ENCODE measurements at places on chromosomes 3 and 15. TPM values are rescaled to one million over a fixed set of nuclear protein-coding genes. Genes with fewer than 3 reads are reported as not detected.

DNA sequence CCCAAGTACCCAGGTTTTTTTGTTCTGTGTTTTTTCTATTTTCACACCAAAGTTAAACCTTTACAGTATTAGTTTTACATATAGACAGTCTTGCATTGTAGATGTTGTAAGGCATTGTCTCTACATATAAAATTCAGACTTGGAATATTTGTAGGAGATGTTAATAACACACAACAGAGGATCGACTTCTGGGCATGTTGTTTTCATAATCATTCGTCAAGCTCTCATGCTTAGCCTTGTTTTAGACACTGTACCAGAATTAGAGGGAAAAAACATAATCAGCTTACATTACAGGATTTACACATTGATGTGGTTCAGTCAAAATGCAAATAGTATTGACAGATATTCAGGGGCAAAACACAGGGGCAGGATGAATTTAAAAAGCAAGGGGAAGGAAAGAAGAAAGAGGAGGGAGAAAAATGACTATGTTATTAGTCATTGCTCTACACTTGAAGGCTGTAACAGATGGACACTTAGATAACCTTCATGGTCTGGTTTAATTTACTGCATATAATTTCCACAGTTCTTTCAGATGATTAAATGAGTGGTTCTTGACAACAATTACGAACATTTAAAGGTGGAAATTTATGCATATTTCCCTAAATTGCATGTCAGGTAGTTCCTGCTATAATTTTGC lies 7.5 kb downstream of the CMSS1 start:
- DNase-seq, result no peak

DNA sequence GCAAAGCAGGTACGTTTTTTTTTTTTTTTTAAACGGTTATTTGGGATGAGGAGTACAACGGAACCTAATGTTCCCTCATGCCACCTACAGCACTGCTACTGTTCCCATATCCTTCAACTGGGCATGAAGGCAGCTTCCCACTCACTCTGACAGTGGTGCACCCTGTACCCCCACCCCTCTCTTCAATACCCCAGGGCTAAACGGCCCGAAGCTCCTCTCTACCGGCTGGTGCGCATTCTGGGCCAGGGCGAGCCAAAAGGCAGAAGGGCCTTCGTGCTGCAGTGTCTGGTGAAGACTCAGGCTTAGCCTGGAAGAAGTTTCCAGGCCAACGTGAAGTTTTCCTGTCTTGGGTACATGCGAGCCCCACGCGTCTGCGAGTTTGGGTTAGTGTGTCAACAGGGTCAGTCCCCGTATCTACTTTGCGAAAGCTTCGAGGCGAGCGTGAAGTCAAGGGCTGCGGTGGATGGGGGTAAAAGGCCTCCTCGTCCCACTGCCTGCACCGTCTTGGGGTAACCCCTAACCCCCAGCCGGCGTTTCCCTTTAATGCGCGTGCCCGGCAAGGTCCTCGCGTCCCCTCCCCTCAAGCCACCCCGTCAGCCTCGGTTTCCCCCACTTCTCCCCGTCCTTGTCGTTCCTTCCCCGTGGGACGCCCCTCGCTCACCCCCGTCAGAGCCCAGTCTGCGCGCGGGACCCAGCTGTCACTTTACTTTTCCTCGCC lies 765 bp upstream of the UBE2E2 start:
- DNase-seq, result no peak

The ISL2 gene
- total RNA-seq, result 0.11 TPM

The EMC7 gene
- total RNA-seq, result 73.4 TPM

The KNG1 gene
- total RNA-seq, result 0.28 TPM

- no peak for DNase-seq
These were observed 74.1 kb upstream of the FRMD4B start for GRCh38 chr3:69460034-69460433.

All from activated T-cell treated with anti-CD3 and anti-CD28 coated beads, Interleukin-2, amount 50 U/mL, for 4 hours (primary cell).